Right lobe of liver (tissue), 6 donors: ENCODE measurements at places on chromosomes 3 and 15. TPM values are rescaled to one million over a fixed set of nuclear protein-coding genes. Genes with fewer than 3 reads are reported as not detected.

The SMAD6 gene
- total RNA-seq: 16.2 TPM

The VGLL3 gene
- 0.66 TPM for total RNA-seq

DNA sequence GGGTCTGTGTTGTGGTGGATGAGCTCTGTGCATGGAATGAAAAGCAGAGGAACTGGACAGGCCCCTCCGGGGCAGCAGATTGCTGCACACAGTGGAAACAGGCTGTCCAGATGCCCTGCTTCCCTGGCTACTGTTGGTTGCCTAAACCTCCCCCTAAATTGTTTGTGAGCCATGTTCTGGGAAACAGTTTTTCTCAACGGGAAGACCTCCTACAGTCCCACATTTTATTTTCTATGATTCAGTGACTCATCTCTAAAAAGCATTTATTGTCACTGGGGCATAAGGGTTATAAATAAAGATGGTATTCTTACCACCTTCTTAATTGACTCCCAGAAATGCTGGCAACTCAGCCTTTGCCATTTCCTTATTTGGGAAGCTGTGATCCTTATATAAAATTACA lies 20.3 kb upstream of the PTPN9 start:
- DNase-seq: no peak

- DNase-seq: no peak
Observed at GRCh38 chr3:115658032-115658336, 34.7 kb downstream of the GAP43 start.

DNA sequence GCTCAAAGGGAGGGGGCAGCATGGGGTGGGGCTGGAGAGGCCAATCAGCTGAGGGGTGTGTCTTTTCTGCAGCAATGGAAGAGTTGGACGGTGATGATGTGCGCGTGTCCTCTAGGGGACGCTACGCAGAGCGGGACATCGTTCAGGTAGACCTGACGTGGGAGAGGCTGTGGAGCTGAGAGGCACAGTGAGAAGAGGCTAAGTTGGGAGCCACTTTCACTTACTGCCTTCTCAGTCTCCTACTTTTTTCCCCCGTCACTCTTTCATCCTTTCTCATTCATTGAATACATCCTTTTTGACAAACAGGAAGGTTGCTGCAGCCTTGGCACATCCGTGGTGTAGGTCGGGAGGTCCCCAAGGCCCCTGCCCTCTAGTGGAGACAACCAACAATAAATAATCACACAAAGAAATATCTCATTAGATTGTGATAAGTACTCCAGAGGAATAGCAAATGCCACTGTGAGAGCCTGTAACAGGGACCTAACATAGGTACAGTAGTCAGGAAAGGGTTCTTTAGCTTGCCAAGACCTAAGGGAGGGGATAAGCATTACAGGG lies 4.4 kb upstream of the BRPF1 start:
- DNase-seq: no peak

DNA sequence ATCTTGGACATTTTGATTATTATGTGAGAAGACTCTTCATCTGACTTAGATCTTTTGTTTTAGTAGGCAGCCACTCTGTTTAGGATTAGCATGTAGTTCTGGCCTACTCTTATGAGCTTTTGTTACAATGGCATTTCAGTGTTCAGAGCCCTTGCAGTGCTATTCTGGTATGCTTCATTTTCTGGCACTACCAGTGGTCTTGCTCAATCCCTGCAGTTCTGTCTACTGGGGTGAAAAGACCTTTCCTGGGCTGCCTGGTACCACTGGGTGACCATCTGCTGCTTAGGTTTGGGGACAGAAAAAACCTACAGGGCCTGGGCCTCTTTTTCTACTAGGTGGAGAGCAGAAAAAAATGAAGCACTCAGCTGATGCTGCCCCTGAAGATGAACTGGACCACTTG lies 42.5 kb downstream of the IL16 start:
- DNase-seq: no peak

The PTH1R gene
- total RNA-seq: 10.9 TPM

The GRAMD1C gene
- total RNA-seq: 12.3 TPM

DNA sequence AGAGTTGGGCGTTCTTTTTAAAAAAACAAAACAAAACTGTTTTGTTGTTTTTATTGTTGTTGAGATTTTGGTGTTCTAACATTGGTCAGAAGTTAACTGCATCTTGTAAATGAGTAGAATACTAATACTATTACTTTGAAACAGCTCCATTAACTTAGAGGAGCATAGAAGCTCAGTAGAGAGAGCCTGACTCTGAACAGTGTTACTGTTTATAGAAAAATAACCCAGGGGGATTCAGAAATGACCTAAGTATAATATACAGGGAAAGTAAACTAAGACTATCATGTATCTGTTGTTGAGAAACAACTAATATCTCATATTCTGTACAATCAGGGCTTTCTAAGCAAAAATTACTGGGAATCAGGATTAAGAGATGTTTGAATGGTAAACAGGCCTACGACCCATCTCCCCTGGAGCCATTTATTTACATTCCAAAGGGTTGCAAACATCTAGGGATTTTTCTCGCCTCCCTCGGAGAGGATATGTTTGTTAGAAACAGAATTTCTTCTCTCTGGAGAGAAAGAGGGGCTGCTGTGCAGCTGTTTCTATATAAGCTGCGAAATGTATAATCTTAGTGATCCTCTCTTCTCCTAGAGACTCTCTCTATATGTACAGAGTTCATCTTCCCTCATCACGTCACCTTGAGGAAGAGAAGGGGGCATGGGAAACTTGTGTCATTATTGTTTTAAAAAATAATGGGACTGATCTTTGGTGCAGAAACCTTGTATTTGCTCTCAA lies 827.5 kb upstream of the DPPA4 start:
- DNase-seq: no peak

GRCh38 chr3:11632564-11632963 lies 11.2 kb downstream of the VGLL4 start:
- DNase-seq: no peak

GRCh38 chr3:76943058-76943457 lies 96.8 kb upstream of the ROBO2 start:
- DNase-seq: no peak

The THPO gene
- 8.2 TPM for total RNA-seq

The TM6SF1 gene
- 0.77 TPM for total RNA-seq

The TMEM40 gene
- not detected for total RNA-seq

- DNase-seq: no peak
Observed at GRCh38 chr15:68589053-68589452, 10.3 kb downstream of the CORO2B start.

DNA sequence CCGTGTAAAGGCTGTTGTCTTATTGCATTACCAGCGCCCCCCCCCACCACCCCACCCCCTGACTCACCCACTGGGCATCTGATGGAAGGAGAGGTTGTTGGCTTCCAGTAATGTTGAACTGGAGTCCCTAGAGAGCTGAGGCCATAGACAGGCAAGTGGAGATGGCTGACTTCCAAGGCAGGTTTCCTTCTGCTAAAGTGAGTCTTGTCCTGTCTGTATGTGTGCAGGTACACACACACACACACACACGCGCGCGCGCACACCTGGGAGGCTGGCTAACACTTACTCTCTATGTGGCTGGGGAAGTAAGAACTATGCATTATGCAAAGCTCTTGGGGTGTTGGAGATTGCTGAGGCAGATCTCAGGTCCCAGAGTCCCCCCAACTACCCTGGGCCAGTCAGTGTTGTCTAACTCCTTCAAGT lies 1.6 kb upstream of the KY start:
- DNase-seq: no peak

The CNTN6 gene
- total RNA-seq: not detected

GRCh38 chr15:92294759-92295158 lies 98.9 kb upstream of the ST8SIA2 start:
- DNase-seq: no peak

GRCh38 chr3:15572138-15572537 lies 29.2 kb downstream of the HACL1 start:
- no peak for DNase-seq

- no peak for DNase-seq
Observed at GRCh38 chr3:150079029-150079739, 108.5 kb upstream of the PFN2 start.

The MKRN3 gene
- 0.44 TPM for total RNA-seq

GRCh38 chr15:66996094-66996493 lies 69.3 kb upstream of the SMAD3 start:
- DNase-seq: no peak

The DUSP7 gene
- 3.0 TPM for total RNA-seq

GRCh38 chr3:55651011-55651410 lies 163.9 kb upstream of the WNT5A start:
- DNase-seq: no peak

DNA sequence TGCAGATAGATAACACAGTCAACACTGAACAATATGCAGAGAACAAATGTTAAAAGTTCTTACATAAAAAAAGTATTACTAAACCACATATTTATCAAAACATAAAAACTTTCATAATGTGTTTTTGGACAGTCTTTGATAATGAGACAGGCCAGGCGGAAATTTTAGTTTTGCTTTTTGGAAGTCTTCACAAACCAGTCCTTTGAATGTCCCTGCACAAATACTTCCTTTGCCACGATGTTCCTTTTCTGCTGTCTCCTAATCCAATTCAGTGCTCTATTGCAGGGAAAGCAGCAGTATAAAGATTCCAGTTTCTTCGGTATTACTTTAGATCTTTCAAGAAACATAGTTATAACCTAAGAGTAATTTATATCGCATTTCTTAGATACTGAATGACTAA lies 135.9 kb downstream of the TBL1XR1 start:
- no peak for DNase-seq

DNA sequence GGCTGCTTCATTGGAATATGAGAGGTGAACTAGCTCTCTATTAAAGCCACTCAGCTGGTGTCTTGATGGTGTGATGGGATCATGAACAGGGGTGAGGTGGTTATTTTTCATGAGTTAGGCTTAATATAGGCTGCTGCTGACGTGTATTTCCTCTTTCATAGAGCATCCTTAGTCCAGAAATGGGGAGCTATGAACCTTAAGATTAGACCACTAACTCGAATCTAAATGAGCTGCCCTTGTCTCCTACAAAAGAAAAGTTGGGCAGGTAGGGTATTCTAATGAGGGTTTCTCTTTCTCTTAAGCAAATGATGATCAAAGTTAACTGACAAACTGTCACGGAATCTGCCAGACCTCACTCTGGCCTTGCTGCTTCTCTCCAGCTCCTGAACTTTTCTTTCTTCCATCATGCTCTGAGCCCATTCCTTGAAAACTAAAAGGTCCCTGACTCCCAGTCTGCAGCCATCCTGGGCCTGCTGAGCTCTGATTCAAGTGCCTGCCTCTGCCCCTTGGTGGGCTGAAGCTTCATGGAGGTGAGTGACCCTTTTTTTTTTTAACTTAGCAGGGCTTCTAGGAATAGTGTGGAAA lies at the start of gene TRIM69:
Gene TRIM69 (plus strand): TSS at position 348 of the 585 bp plus-strand sequence. CDS start 177 bp downstream, at position 525.
- no peak for DNase-seq

- no peak for DNase-seq
Observed at GRCh38 chr3:147398813-147399534, 7.4 kb downstream of the ZIC4 start.

GRCh38 chr3:2714834-2715233 lies 395.3 kb downstream of the IL5RA start:
- no peak for DNase-seq

- DNase-seq: no peak
Observed at GRCh38 chr15:88745696-88746095, 57.5 kb upstream of the ACAN start.

The CELSR3 gene
- total RNA-seq: 0.33 TPM

GRCh38 chr15:60235951-60236710 lies 161.7 kb downstream of the ANXA2 start:
- DNase-seq: no peak

DNA sequence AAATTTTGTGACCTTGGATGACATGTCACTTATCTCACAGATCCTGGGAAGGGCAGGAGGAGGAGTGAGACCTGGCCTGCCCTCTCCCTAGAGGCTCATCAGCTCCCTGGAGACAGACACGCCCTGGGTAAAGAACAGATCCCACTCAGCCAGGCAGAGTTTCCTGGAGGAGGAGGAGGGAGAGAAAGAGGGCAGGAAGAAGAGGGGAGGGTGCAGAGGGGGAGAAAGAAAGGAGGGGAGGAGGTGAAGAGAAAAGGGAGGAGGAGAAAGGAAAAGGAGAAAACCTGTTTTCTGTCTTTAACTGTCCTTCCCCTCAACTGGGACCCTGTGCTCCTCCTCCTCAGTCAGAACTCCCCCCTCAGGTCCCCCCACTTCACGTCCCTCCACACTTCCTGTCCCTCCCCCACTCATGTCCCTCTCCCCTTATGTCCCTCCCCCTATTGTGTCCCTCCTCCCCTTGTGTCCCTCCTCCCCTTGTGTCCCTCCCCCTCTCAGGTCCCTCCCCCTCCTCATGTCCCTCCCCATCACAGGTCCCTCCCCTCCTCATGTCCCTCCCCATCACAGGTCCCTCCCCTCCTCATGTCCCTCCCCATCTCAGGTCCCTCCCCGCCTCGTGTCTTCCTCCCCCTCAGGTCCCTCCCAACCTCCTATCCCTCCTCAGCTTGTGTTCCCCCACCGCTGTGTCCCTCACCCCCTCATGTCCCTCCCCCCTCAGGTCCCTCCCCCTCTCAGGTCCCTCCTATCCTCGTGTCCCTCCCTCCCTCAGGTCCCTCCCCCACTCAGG lies 52.3 kb upstream of the CGNL1 start:
- DNase-seq: no peak

The STRA6 gene
- not detected for total RNA-seq

DNA sequence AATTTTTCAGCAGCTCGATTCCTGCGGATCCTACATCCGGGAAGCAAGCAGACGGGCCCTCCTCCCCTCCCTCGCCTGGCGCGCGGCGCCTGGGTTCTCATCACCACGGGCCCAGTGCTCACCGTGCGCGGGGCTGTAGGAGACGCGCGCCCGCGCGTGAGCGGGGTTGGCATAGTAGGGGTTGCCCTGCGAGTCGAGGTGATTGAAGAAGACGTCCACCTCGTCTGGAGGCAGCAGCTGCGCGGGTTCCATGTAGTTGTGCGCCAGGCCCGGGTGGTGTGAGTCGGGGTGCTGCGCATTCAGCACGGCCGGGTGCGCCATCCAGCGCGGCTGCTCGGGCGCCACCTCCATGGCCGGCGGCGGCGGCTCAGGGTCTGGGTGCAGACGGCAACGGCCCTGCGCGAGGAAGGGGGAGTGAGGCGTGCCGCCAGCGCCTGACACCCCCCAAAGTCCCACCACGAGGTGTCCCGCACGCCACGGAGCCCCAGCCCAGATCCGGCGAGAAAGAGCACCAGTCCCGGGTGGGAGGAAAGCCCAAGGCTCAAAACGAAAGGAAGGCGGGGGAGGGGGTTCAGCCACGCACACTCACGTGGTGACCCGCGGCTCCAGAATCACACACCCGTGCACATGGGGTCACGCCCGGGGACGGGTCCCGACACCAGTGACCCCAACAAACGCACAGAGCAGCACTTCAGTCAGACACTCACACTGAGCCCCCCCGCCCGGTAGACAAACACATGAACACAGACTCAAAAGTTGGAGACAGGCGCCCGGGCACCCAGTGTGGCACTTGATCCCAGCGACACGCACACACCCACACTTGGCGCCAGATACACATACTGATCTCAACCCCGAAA lies 6.1 kb downstream of the GATA2 start:
- no peak for DNase-seq

DNA sequence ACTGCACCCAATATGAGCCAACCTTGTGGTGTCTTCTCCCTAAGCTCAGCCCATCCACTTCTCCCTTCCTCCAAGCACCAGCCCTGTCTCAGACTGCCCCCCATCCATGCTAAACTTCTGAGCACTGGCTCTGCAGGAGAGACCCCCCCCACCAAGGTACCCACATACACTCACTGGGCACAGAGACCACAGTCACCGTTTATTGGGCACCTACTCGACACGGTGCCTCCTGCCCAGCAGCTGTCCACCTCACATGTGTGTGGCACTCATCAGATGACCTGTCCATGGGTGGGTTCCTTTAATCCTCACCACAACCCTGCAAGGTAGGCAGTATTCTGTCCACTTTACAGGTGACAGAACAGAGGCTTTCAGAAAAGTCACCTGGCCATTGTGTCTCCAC lies 22.3 kb upstream of the SFMBT1 start:
- no peak for DNase-seq

- DNase-seq: no peak
Observed at GRCh38 chr3:125023833-125024555, 31.8 kb downstream of the HEG1 start.
